Cerebellar nuclear complex (tissue), 1 donor: ENCODE measurements at places on chromosomes 16 and 17.

DNA sequence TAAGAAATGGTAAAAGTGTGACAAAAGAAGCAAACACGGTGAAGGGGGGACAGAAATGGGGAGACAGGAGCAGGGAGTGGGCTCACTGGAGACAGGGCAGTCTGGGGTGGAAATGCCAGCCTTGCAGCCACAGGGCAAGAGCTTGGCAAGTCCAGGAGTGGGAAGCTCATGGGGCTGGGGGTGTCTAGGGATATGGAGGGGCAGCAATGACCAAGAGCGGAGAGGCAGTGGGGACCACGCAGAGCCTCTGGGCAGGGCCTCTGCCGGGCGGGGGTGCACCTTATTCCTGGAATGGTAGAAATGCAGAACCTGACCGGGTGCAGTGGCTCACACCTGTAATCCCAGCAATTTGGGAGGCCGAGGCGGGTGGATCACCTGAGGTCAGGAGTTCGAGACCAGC lies 12.6 kb downstream of the SLC5A10 start:
- DNase-seq, result no peak

DNA sequence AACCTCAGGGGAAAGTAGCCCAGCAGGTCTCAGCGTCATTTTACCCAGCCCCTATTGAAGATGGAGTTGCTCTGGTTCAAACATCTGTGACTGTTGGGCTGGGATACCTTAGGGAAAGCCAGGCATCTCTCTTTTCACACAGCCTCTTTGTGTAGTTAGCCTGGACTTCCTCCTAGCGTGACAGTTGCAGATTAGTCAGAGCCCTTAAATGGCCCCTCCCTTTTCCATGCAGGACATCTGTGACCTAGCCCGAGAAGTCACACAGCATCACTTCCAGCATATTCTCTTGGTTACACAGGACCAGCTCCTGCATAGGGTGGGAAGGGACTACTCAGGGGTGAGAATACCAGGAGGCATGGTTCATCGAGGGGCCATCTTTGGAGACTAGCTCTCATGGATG lies 375.0 kb upstream of the RBFOX1 start:
- DNase-seq, result no peak

DNA sequence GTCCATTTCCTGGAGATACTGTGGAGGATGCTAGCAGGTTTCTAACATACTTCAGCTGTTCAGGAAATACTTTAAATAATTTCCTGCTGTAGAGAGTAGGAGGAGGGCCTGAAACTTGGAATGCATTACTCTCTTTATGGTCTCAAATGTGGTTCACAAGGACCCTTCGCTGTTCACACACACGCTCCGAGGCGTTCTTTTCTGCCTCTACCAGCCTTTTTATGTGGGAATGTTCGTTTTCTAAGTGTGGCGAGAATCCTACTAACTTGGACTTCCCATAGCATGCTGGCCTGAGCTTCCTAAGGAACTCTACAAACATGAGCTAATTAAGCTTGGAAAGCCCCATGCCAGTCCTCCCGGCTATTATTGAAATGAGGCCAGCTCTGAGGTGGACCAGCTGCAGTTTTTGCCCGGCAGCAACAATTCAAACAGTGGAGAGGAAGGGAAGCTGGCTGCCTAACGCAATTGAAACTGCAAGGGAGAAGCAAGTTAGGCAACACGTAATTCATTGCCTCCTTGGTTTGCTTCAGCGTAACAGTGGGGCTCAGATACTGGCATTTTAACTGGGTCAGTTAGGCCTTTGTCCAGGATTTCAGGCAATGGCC lies 18.9 kb downstream of the KPNA2 start:
- DNase-seq, result no peak

GRCh38 chr16:57747091-57747490 lies 11.5 kb downstream of the KATNB1 start:
- DNase-seq, result no peak

- DNase-seq, result no peak
Measured at GRCh38 chr16:67657751-67658518, 2.1 kb downstream of the ACD start.
